ENCODE measurements at places on chromosomes 6 and 20.
A peak's percentile ranks its signal among the peaks of the same experiment; 100 is the strongest.

- peak; percentile 95 for DNase-seq
Measured at GRCh38 chr20:47357296-47358038, 968 bp upstream of the ZMYND8 start.

DNA sequence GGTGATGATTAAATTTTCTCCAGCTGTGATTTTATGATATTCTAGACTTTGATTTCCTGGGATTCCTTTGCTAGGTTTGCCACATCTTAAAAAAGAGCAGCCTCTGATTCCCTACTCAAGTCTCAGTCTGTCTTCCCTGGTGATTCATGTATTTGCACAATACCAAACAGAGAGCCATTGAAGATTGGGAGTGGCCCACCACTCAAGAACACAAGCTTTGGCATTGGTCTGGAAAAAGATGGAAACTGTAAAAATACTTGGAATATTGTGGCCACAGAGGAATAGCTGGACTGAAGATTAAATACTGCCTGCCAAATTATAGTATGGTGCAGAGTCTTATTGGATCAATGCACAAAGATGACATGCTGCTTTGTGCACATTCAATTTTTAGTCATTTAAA is 32.9 kb downstream of the PTCHD4 start:
- DNase-seq = no peak

DNA sequence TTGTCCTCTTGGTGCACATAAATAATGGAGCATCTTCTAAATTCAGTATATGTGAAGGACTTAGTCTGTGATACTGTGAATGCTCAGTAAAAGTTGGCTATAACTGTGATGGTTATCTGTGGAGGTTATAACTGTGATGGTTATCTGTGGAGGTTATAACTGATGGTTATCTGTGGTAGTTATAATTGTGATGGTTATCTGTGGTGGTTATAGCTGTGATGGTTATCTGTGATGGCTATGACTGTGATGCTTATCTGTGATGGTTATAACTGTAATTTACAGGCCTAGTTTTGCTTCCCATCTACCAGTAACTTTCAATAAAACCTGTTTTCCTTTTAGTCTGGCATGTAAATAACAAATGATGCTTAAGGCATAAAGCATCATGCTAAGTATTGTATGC is 16.5 kb downstream of the PTK7 start:
- no peak for DNase-seq

- DNase-seq = peak; percentile 81
Measured at GRCh38 chr20:32761831-32762753, at the start of gene DNMT3B. Gene DNMT3B, plus strand, starts transcription at chr20:32762385. Its CDS starts 17,939 bp downstream, at chr20:32780324.

GRCh38 chr6:43809417-43810305 is 39.6 kb downstream of the VEGFA start:
- peak; percentile 14 for DNase-seq

- DNase-seq = no peak
Measured at GRCh38 chr6:28988536-28989311, 16.4 kb downstream of the ZNF311 start.

- no peak for DNase-seq
Measured at GRCh38 chr6:109872968-109873545, 105.1 kb upstream of the GPR6 start.

DNA sequence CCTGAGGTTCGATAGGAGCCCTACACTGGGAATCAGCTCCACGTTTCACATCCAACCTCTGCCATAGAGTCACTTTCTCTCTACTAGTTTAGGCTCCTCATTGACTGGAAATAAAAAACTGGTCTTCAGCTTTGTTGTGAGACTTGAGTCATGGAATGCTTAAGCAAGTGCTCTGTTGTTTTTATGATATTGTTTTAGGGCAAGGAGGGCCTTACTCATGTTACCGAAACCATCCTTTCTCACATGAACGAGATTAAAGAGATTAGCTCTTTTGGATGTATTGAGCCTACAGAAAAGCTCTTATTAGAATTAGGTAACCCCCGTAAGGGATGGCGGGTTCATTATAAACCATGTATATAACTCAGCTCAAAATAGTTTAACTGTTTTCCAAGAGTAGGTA is 6.9 kb upstream of the MOCS1 start:
- no peak for DNase-seq

DNA sequence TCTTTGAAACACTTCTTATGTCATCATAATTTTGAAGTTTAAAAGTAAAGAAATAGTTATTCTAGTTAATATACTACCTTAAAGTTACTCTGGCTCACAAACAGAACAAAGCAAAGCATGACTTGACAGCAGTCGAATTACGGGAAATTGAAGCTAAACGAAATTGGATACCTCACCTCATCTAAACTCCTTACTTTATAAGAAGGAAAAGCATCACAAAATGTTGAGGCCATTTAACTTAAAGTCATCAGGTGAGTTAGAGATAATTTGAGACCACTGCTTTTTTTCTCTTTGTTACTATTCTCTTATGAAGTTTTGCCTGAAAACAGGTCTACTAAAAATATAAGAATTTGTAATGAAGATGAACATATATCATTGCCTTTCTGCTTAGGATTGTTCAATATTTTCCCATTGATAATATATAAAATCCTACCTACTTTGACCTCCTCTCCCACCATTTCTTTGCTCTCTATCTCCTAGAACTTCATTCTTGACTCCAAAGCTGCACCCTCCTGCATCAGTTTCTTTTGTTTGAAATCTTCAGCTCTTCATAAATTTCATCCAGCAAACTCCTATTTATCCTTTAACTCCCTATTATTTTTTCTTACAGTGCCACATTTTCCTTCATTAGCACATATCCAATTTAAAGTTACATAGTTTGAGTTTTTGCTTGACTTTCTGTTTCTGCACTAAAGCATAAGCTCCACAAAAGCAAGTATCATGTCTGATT is 510.7 kb upstream of the ZNF337 start:
- DNase-seq = no peak

GRCh38 chr6:149366267-149366921 is 33.7 kb upstream of the SUMO4 start:
- DNase-seq = peak; percentile 35

GRCh38 chr6:143675946-143676345 is 1.8 kb upstream of the PHACTR2 start:
- no peak for DNase-seq

All from myocyte (in vitro differentiated cells).